ENCODE measurements at places on chromosomes 1 and 21.

GRCh38 chr21:14551741-14552140, 5.6 kb upstream of the SAMSN1 start:
- no peak for DNase-seq

DNA sequence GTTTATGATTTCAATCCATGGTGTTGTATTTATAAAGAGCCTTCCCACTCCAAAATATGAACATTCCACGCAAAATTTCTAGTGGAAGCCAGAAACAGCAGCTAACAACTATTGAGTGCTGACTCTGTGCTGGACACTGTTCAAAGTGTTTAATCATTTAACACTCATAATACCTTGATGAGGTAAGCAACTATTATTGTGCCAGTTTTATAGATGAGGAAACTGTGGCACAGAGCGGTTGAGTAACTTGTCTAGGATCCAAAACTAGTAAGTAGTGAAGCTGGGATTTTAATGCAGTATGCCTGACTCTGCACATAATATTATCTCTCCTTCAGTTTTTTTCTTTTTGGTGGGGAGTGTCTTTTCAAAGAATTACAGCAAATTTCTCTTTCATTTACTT, 228.3 kb downstream of the SLC35F3 start:
- DNase-seq, result no peak

GRCh38 chr21:23402929-23403520, 2204.3 kb downstream of the MRPL39 start:
- peak; percentile 16 for DNase-seq

DNA sequence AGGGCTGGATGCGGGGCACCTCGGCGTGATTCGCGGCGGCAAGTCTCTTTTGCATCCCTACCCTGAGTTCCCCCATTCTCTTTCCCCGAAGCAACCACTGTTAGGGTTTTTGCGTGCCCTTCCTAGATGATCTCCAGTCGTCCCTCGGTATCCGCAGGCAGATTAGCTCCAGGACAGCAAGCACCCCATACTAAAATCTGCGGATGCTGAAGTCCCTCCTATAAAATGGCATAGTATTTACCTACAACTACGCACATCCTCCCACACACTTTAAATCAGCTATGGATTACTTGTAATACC, 22.8 kb upstream of the CFAP126 start:
- DNase-seq, result no peak

DNA sequence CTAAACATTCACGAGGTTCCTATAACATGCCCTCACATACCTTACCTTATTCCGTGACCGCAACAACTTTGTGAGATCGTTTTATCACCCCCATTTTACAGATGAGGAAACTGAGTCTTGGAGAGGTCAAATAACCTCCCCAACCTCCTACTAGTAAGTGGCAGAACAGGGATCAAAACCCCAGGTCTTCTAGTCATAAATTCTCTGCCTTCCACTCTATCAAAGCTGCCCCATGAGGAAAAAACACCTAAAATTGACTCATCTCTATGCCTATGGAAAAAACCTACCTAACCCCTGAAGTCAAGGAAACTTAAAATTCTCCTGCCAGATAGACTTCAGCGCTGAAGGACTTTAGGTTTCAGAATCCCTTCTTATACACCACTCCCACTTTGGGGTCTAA, 69.5 kb upstream of the ERRFI1 start:
- no peak for DNase-seq

DNA sequence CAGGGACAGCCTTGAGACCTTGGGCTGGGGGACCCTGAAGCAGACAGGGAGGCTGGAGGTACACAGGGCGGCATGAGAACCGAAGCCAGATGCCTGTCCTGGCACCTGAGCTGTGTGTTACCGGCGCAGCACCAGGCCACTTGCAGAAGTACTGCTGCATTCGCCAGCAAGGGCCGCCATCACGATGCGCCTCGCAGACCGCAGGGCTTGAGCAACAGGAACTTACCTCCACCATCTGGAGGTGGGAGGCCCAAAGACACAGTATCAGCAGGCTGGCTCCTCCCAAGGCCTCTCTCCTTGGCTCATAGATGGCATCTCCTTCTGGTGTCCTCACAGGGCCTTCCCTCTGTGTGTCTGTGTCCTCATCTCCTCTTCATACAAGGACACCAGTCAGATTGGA, 90.1 kb downstream of the PRDM16 start:
- no peak for DNase-seq

DNA sequence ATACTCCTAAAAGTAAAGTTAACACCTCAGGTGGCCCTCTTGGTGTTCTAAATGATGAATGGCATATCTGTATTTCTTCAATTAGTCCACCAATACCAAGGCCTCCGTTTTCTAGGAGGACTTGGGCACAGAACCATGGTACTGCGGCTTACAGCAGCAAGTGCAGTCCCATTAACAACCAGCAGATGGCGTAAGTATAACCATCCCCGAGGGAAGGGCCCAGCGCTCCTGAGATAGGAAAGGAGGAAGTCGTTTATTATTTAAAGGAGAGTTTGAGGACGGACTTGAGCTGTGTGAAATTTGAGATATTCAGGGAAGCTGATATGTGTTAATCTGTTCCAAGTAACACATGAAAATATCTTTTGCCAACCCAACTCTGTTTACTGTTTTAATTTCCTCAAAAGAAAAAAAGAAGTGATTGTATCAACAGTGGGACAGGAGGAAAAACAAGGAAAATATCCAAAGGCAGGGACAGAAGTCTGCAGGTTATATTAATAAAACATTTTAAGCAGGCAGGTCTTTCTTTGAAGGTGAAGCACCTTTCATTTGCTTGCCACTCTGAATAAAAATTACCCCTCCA, 37.7 kb upstream of the KCNJ15 start:
- peak; percentile 86 for DNase-seq

DNA sequence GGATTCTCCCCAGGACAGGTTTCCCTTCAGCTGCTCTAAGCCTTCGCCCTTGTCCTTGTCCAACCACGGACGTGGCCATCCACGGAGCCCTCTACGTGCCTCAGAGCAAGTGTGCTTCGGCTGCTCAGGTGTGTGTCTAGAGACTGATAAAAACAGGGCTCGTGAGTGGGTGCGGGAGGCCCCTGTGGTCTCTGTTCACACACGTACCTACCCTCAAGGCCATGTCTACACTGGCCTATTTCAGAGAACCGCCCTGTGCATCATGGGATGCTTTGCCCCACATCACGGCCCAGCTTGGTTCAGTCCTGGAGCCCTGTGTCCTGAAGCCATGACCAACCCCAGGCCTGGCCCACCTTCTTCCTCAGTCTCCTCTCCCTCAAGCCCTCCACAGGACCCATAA, 24.6 kb upstream of the RUNX3 start:
- DNase-seq, result no peak

GRCh38 chr21:41883582-41883981, 4.4 kb upstream of the PRDM15 start:
- DNase-seq, result no peak

DNA sequence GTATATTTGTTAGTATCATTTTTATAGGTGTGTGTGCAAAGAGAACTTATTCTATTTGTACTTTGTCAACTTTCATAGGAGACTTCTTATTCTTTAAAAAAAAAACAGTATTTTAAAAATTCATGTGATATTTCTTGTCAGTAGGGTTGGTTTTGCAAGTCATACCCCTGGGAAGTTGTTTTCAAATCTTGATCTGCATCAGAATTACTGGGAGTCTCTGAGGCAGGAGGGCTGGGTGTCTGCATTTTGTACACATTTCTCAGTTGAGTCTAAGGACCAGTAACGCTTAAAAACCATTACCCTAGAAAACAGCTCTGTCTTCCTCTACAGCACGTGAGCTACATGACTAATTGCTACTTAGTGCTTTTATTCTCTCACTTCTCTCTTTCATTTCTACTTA, 76.0 kb upstream of the CTTNBP2NL start:
- no peak for DNase-seq

DNA sequence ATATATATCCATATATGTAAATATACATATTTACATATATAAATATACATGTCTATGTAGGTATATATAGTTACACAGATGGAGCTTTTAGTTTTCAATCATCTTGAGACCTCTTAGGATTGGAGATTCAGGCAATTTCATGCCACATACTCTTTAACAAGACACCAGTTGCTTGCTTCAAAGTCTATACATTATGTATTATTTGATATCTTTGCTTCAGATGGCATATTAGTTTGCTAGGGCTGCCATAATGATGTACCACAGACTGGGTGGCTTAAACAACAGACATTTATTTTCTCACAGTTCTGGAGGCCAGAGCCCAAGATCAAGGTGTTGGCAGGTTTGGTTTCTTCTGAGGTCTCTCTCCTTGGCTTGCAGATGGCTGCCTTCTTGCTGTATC, 14.1 kb upstream of the C1orf87 start:
- DNase-seq, result no peak

GRCh38 chr1:86753700-86754099, 49.3 kb downstream of the SH3GLB1 start:
- DNase-seq, result peak; percentile 24

DNA sequence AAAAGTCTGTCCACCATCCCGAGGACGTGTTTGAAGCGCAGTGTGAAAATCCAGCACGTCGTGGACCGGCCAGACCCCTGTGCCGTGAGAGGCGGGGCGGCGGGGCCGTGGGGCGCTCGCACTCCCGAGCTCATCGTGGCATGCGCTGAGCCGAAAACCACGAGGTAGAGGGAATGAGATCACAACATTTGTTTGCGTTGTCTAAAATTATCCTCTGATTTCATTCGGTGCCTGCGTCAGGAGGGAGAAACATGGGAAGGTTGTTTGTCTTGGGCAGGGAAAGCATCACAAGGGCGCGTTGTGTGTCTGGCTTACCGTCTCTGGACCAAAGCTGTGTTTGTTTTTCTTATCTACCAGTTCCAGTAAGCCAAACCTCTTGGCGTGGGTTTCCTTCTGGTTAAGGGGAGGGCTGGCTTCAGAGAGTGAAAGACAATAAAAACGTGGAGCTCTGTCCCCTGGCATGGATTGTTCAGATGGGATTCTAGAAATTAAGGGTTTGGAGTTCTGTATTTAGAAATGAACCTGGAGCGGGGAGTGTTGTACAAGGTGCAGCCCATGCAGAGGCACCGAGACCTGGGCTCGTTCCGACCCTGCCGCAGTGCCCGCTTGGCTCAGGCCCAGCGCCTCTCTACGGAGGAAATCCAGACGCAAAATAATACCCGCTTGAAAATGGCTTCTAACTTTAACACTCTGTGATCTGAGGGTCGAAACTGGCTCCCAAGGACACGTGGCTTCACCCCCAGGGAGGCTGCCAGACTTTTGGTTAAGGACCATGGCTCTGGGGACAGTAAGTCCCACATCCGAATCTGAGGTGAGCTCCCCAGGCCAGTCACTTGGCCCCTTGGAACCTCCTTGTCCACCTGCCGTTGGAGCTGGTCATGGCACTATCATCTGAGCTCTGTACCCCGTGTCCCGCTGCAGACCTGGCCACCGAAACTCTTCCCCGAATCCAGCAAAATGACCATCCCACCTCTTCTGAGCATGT, 68.7 kb upstream of the FAM3B start:
- DNase-seq, result peak; percentile 83

DNA sequence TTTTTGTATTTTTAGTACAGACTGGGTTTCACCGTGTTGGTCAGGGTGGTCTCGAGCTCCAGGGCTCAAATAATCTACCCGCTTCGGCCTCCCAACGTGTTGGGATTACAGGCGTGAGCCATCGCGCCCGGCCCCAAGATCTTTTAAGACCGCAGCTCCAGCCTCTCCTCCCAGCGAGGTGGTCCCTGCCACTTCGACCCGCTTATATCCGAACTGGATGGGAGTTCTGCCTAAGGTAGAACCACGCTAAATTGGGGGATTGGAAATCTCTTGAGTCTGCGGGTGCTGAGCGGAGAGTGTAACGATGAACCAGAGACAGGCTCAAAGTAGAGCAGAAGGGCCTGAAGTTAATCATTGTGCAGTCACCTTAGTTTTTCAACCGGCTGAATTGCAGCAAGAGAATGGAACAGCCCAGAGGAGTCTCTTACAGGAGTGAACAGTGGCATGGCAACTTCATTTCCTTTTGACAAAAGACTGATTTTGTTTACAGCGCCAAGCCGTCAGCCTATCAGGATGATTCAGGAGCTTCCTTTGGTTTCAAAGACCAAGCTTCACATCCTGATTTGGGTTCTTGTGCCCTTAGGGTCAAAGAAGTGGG, 726 bp upstream of the CYB5R1 start:
- DNase-seq, result peak; percentile 43

DNA sequence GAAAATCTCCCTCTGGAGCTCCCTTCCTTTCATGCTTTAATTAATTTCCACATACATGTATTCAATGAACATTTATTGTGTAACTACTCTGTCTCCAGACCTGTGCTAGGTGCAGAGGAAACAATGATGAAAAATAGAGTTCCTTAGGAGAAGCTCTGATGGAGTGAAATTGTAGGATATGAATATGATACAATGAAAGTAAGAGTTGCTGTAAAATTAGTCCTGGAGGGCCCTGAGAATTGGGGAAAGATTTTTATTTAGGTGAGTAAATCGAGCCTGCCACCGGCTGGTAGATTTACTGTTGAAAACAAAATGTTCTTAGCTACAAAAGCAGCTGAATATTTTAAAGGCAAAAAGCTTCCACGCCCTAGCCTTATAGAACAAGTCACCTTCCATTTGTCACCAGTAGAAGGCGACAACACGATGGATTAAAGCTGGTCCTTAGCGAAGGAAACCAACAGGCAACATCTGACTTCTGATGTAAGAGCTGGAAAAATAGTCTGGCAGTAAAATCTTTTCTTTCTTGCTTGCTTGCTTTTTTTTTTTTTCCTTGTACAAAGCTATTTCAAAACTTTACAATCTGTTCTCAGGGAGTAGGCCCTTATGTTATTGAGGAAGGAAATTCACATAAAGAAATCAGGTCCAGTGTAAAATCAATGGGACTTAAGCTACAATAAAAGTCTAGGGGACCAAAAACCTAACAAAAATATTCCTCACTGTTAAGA, 82.0 kb upstream of the ROR1 start:
- peak; percentile 44 for DNase-seq

DNA sequence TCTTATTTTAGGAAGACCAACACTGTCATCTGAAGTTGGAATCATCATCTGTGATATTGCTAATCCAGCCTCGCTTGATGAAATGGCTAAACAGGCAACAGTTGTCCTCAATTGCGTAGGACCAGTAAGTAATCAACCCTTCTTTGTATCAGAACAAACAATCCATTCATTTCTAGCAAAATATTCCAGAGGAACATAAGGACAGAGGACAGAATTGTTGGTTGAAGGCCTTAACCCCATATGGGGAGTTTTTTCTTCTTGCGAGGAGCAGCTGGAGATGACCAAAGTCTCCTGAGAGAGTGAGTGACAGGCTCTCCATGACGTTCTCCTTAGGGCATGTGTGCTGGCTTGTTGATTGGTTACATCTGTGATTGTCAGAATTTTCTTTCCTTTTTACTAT, 2.7 kb downstream of the SCCPDH start:
- DNase-seq, result no peak
